ENCODE measurements at places on chromosomes 13 and 19.

DNA sequence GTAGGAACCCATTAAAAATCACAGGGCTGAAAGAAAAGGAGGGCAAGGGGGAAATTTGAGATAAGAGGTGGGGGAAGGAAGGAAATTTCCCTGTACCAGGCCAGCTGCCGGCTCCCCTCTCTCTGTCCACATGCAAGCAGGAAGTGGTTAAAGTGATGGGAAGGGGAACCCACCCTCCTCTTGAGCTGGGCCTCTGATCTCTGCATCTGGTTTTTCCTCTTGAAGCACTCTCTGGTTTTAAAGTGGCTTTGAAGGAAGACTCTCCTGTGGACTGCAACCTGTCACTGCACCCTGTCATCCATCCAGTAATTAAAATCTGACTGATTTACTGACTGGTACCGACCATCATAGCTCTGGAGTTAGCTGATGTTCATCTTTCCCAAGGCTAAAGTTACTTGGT is 239.6 kb downstream of the TSHZ3 start:
- no peak for DNase-seq

DNA sequence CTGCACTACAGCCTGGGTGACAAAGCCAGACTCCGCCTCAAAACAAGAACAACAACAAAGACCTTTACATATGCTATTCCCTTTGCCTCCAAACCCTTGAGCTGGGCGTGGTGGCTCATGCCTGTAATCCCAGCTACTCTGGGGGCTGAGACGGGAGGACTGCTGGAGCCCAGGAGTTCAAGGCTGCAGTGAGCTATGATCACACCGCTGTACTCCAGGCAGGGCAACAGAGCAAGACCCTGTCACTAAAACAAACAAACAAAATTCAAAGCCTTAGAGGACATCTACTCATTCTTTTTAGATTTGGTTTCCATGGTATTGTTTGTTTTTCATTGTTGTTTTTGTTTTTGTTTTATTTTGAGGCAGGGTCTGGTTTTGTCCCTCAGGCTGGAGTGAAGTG is 7.8 kb downstream of the ACER1 start:
- DNase-seq = no peak

GRCh38 chr13:21310220-21310619 is 133.8 kb downstream of the MRPL57 start:
- no peak for DNase-seq

- no peak for DNase-seq
Measured at GRCh38 chr13:20728579-20729311, 25.2 kb downstream of the IL17D start.

- DNase-seq = no peak
Measured at GRCh38 chr13:110127986-110128511, 178.9 kb downstream of the COL4A1 start.

All from fibroblast of skin of left biceps (primary cell).